ENCODE measurements at places on chromosomes 3 and 15.

GRCh38 chr3:106007512-106007911 lies 138.7 kb upstream of the CBLB start:
- DNase-seq = peak; percentile 33

DNA sequence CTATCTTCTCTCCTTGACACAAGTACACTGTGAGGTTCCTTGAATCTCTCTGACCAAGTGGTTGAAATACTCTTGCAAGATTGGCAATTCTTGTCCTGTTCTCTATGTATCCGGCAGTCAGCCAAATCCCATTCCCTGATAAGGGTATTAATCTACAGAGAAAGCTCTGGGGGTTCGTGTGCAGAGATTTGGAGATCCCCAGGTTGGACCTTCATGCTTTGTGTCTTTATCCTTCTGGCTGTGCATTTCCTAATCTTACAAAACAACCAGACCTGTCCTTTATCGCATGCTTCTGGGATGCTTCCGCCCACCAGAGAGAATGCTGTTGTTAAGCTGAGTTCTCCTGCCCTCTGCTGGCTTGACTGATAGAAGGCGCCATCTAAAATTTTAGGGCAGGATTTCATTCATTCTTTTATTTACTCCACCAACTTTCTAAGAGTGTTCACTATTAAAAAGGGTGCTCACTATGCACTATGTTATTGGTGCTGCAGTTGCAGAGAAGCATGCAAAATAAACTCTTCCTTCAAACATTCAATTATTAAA lies 8.6 kb upstream of the SST start:
- peak; percentile 51 for DNase-seq

DNA sequence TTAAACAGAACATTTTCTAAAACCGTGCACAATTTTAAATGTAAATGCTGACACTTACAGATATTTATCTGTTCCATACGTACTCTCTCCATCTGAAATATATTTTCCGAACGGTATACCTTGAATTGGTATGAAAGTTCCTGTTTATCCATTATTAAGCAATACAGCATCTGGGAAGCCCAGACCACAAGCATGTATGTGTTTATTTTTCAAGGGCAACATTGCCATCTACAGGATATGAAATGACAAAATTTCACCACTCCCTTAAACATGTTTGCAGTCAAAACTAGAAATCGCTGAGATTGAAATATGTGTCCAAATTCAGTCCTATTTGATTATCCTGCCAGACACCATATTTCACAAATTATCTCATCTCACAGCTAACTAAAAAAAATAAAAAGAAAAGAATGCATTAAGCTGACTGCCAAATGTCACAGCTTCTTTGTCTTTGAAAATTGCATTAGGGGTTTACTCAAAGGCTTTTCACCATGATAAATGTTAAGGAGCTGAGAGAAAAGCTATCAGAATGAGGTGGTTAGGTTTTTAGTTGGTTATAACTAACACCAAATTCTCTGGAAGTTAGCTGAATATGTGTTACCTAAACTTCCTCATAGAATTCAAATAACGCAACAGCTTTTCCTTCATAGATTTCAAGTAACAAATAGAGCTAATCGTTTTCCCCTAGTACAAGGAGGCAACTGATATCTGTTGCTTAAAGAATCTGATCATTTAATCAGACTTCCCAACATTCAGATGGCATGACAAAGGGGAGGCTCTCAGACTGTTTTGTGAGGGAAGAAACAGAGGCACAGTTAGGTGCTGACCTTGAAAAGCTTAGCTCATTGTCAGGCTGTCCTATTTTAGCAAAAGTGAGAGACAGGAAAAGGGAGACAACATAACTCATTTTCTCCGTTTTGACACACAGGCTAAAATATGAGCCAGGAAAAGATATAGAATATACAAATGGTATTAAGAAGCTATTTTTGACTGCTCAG lies 533.1 kb downstream of the TBL1XR1 start:
- no peak for DNase-seq

- DNase-seq = no peak
These were observed 10.6 kb upstream of the KIF23 start for GRCh38 chr15:69403594-69403993.

DNA sequence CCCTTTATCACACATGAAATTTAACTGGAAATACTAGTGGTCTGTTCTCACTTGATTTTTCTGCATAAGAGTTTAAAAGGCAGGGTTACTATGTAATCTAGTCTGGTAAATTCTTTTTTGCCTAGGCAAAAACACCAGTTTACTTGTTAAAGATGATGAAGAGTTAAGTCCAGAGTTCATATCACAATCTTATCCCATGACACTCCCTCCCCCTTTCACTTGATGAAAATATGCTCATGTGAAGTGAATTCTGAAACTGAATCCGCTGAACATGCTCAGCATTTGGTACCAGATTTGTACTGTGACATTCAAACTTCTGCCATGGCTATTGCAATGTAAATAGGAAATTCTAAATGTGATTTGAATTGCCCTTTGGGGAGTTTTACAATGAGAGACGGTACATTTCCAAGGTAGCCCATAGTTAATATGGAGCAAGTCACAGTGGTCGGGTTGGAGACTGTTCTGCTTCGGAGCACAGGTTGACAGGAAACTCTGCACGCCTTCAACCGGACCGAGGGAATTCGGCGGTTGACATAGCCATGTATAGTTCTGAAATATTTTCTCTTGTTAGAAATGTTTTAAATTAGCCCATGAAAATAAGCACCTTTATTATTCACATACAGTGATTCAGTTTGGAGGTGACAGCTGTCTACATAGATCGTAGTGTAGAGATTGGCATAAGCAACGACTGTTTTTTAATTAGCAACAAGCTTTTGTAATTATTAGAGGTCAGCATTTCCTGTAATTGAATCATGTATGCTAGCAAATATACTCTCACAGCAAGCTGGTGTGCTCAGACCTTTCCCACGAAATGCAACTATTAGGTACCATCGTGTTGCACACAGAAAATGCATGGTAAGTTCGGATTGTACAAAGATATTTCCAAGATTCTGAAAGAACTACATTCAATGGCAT lies 768.6 kb upstream of the GOLIM4 start:
- DNase-seq = no peak

GRCh38 chr15:85756411-85757072 lies 38.2 kb downstream of the KLHL25 start:
- no peak for DNase-seq

DNA sequence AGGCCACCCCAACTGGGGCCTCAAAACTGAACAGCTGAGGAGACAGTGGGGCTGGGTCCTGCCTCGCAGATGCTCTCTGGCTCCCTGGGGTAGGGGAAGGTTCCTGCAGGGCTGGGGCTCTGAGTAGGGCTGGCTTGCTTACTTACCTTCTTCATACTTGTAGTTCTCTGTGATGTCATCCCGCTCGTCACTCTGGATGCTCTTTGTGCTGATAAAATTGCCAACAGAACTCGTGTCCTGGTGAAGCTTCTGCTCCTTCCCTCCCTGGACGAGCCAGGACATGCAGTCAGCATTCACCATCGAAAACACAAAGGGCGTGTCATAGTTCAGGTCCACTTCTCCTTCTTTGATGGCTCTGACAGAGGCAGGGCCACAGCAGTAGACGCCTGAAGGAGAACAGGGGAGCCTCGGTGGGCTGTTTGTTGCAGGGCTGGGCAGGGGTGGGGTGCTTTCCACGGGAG lies 17.9 kb upstream of the EPB42 start:
- no peak for DNase-seq

DNA sequence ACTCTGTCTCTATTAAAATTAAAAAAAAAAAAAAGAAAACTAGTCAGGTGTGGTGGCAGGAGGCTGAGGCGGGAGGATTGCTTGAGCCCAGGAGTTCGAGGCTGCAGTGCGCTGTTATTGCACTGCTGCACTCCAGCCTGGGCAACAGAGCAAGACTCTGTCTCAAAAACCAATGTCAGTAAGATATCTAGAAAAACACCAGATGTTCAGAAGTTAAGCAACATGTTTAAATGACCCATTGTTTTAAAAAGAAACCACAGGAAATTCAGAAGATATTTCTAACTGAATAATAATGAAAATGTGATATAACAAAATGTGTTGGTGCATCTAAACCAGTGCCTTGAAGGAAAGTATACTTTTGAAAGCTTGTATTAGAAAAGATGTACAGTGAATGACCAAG lies 203.4 kb upstream of the CGNL1 start:
- DNase-seq = no peak

Measured in activated CD4-positive, alpha-beta T cell treated with anti-CD3 and anti-CD28 coated beads, Interleukin-2, amount 50 U/mL, for 48 hours (primary cell).